Glutamatergic neuron (in vitro differentiated cells): ENCODE measurements at places on chromosomes 3 and 15.

GRCh38 chr3:89278302-89279025 is 171.0 kb downstream of the EPHA3 start:
- DNase-seq = no peak

DNA sequence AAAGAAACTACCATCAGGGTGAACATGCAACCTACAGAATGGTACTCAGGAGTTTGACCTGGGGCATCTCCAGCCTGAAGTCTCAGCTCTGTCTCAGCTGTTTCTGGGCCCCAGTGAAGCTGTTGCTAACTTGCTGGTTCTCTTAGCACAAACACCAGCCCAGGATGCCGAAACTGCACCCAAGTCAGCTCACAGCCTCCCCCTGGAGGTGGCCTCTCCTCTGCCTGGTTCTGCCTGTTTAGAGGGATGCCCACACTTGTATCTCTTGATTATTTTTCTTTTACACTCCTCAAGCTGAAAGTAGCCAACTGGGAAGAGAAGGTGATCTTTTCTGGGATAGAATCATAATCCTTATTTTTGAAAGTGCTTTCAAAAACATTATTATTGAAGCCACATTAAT is 289.0 kb upstream of the RASGRP1 start:
- peak; percentile 45 for DNase-seq

DNA sequence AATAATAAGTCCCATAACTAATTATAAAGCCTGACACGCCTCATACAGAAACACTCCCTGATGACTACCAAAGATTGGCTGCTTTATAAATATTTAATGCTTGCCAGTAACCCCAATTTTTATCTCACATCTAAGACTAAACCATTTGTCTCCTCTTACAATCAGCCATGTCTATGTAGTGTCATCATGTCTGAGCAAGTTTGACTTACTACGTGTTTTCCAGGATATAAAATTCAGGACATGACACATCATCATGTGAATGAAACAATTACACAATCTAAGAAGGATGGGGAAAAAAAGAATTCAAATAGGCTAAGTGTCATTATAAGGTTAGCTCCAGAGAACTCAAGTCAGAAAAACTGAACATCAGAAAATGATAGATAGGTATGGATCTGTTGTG is 208.7 kb downstream of the MECOM start:
- no peak for DNase-seq

DNA sequence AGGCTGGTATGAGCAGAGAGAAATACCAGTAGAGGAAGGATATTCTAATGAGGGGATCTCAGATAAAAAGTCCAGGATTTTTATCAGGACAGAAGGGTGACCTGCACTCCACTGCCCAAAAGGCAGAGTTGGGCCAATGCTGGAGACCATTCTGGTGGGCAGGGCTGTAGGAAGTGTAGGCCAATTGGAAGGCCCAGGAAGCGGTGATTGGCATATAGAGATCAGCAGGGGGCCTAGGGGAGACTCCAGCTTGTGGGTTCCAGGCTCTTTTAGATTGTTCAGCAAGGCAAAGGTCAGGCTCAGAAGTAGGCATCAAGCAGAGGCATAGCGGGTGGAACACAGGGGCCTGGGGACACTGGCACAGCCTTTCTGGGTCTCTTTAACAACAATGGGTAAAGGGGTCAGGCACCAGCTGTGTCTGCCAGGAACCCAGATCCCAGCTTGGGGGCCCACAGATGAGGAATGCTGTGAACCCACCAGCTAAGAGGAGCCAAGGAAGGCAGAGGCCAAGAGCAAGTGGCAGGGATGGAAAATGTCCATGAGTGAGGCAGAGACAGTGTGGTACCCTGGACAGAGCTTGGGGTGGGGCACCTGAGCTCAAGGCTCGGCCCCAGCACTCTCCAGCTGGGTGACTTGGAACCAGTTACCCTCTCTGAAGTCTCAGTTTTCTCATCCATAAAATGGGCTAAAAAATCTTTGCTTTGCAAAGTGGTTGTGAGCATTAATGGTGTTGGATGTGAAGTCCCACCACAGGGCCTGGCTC is 27.0 kb upstream of the RASGRF1 start:
- no peak for DNase-seq

DNA sequence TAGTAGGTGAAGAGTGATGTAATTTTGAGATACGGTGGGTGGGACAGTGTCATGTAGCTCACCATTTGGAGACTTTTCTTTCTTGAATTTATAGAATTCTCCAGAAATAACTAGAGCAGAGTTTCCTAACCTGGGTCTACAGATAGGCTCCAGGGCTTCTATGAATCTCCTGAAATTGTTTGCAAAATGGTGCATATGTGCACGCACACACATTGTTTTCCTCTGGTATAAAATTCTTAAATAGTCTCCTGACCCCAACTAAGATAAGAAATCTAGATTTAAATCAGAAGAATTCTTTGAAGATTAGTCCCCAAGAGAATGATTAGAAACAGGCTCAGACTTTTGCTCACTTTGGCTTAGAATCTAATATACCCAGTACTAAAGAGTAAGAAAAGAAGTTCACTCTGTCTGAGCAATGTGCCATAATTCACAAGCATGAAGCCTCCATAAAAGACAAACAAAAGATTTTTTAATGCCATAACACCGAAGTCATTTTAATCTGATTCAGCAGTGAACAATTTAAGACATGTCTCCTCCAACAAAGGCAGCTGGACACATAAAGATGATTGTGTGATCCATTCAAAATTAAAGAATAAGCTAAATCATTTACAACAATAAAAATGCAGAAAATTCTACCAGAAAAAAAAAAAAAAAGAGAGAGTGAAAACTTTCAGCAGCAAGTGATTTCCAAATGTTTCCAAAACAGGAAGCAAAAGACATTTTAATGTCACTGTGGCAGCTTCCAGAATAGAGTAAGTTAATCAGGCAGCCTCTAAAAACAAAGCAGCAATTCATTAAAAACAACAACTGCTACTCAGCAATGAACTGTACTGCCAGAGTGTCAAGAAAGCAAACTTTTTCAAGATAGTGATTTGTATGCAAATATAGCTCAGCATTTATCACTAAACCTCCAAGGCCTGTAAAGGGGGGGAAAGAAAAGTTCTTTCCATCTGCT is 975.5 kb upstream of the CFAP20DC start:
- no peak for DNase-seq

- DNase-seq = no peak
These were observed 167.1 kb downstream of the NEK11 start for GRCh38 chr3:131193641-131194238.

DNA sequence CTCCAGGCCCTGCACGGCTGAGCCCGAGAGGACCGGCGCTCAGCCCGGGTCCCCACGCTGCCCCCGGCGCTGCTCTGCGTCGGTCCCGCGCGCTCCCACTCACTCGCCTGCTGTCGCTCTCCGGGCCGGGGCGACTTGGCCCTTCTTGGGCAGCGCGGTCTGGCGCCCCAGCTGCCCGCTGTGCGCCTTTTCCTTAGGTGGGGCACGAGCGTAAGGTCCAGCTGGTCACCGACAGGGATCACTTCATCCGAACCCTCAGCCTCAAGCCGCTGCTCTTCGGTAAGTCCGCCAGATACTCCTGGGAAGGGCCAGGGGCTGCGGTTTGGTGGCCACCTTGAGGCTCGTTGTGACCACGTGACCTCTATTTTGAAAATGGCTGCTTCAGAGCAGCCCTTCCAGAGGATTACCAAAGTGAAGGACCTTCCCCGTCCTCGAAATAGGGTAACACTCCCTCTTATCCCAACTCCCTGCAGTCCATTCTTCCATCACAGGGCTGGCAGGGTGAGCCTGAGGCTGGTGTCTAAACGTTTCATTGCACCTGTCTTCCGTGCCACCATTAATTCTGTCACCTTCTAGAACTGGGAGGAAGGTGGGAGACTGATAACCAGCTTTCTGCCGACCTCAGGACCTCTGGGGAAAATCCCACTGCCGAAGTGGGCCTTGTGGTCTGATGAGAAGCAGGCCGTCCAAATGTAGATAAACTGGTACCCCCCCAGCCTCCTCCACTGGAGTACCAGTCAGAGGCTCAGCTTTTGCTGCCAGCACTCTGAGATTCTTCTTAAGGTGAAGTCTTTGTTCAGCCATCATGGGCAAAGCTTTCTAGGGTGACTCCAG is 812 bp downstream of the P4HTM start:
- peak; percentile 32 for DNase-seq

- DNase-seq = no peak
These were observed 11.7 kb downstream of the ARHGEF26 start for GRCh38 chr3:154132777-154133375.

- DNase-seq = no peak
These were observed 747.4 kb upstream of the ARPP21 start for GRCh38 chr3:34891941-34892340.

- peak; percentile 47 for DNase-seq
These were observed 24.8 kb downstream of the ZBTB38 start for GRCh38 chr3:141392897-141393734.

GRCh38 chr15:82995938-82996337 is 9.9 kb downstream of the RAMAC start:
- no peak for DNase-seq

- no peak for DNase-seq
These were observed 167.5 kb downstream of the EBLN2 start for GRCh38 chr3:73228959-73229358.

DNA sequence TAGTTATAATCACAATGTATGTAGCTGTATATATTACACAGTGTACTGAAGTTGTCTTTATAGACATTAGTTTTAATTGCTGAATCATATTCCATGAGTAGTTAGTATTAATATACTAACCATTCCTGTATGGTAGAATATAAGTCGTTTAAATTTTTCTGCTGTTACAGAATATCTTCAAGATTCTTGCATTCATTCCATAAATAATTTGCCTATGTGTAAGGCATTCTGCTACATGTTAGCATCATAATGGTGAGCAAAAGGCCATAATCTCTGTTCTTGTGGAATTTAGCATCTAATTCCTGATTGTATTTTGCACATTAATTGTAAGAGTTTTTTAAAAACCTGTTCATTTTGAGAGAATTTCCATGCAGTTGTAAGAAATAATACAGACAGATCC is 14.1 kb downstream of the GYG1 start:
- no peak for DNase-seq

- no peak for DNase-seq
These were observed 196.9 kb downstream of the CLSTN2 start for GRCh38 chr3:140131895-140132294.

GRCh38 chr3:150133293-150133692 is 162.6 kb upstream of the PFN2 start:
- DNase-seq = no peak

DNA sequence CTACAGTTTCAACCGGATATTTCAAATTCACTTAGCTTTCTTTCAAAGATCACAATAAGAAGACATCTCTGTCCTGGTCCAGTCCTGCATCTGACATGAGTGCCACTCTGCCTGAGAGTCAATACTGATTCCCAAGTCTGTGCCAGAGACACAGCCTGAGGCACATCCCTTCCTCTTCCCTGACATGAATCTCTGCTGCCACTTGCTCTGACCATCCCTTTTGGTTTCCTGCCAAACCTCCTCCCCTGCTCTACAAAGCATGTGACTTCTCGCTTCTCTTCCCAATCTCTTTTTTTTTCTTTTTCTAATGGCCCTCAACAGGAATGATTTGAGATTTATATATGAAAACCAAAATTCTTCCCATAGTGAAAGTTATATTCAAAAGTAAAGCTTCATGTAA is 117.9 kb downstream of the MECOM start:
- DNase-seq = no peak

DNA sequence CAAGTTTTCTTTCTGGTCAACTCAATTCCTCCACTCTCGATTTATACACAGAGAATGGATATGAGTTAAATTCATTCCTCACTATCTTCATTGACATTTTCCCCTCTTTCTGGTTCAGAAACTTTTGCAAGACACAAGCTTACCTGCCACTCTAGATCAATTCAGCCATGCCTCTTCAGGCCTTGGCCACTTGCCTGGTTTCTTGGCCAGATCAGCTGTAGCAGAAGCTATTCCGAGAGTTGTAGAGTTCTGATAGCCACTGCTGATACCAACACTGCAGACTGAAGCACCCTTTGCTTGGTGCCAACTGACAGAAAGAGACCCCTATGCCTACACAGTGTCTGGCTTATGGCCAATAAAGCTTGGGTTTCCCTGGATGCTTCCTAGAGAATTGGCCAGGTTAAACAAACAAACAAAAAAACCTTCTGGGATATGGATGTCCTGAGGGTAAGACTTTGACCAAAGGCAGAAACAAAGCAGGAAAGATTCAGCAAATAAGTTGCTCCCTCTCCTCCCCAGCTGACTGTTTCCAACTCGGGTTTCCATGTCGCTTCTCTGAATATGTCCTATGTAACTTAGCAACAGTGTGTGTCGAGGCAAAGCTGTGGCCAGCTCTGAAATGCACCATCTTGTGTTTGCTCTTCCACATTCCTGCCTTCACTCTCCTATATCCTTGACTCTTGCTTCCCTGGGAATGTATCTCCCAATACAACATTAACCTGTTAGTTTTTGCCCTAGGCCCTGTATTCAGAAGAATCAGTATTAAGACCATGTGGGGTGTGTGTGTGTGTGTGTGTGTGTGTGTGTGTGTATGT is 521.6 kb downstream of the EPHA3 start:
- DNase-seq = no peak

DNA sequence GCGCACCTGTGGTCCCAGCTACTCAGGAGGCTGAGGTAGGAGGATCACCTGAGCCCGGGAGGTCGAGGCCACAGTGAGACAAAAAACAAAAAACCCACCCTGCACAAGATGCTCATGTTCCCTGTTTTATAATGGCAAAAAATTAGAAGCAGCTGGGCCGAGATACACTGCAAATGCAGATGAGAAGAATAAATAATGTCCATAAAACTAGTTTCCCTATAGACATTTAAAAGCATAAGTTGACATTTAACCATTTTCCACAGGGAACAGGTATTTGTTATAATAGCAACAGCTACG is 537 bp upstream of the SCAP start:
- no peak for DNase-seq

- DNase-seq = no peak
These were observed 223.2 kb upstream of the THBS1 start for GRCh38 chr15:39357480-39358268.

DNA sequence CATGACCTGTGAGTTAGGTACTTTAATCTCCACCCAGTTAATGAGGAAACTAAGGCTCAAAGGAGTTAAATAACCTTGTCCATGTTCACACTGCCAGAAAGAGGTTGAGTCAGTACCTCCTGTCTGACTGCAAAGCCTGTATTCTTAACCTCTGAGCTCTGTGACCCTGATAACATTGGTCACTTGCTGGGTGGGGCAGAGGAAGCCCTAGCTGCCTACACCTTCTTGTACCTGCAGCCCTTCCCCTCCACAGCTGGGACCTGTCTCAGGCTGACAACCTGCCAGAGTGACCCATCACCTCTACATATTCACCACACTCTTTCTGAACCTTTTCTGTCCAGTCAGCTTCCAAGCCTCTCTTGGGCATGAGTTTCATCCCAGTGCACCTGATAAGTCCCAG is 106.1 kb upstream of the HES1 start:
- no peak for DNase-seq

DNA sequence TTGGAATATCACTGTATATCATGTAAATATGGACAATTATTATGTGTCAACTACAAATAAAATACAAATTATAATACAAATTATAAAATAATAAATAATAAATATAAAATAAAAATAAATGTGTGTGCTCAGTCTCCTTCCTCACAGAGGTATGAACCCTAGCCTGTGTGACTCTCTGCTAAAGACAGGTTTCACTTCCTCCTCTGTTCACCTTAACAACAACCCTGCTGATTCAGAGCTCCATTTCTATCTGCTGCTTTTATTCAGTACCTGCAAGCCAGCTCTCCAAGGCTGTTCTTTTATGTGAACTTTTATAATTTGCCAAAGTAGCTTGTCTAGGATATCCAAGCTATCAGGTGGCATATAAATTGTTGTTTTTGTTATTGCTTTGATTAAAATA is 610.7 kb upstream of the GRM7 start:
- DNase-seq = no peak
